ENCODE measurements at places on chromosomes 5 and 9. TPM values are rescaled to one million over a fixed set of nuclear protein-coding genes. Genes with fewer than 3 reads are reported as not detected.

- no peak for DNase-seq
Measured at GRCh38 chr9:9337129-9337528, 1275.7 kb downstream of the PTPRD start.

Gene WNK2
- 0.93 TPM for total RNA-seq

DNA sequence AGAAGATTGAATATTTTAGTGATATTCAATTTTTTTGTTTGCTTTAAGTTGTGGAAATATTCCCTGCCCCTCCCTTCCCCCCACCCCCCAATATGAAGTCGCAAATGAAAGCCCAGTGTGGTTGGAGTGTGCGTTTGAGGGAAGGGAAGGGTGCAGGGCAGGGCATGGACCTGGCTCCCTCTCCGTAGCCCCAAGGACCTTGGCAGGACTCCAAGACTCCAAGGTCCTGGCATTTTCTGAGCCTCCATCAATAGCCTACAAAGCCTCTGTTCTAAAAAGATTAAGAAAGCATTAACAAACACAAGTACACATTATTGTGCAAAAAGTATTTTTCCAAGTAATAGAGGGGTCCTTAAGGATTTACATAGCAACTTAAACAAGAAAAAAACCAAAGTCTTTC lies 38.8 kb upstream of the PTPN3 start:
- DNase-seq = no peak

- peak; percentile 66 for DNase-seq
Measured at GRCh38 chr5:14270209-14270702, 127.1 kb downstream of the TRIO start.

- DNase-seq = no peak
Measured at GRCh38 chr5:115578657-115579056, 23.6 kb downstream of the TICAM2 start.

Gene SPINK5
- 6.6 TPM for total RNA-seq

GRCh38 chr9:17116400-17116837 lies 18.4 kb upstream of the CNTLN start:
- DNase-seq = no peak

- no peak for DNase-seq
Measured at GRCh38 chr9:107907715-107908114, 418.1 kb upstream of the KLF4 start.

Gene JMY
- total RNA-seq = 6.2 TPM

DNA sequence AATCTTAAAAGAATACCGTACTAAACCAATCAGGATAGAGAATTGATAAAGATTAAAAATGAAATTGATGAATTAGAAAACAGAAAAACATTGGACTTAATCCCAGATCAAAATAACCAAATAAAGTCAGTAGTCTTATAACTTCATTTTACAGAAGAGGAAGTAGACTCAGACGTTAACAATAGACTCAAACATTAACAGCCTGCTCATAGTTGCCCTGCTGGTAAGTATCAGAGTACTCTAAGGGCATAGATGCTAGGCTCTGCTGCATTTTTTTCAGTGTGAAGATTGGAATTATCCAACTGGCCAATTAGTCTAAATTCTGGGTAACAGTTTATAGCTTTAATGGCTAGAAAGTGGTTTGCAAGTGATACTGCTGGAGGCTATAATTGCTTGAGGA lies 42.9 kb downstream of the ADGRV1 start:
- DNase-seq = no peak

Gene AFAP1L1
- total RNA-seq = 17.0 TPM

- DNase-seq = no peak
Measured at GRCh38 chr5:55935371-55935770, 59.4 kb downstream of the IL6ST start.
